ENCODE measurements at places on chromosomes 4 and X.

DNA sequence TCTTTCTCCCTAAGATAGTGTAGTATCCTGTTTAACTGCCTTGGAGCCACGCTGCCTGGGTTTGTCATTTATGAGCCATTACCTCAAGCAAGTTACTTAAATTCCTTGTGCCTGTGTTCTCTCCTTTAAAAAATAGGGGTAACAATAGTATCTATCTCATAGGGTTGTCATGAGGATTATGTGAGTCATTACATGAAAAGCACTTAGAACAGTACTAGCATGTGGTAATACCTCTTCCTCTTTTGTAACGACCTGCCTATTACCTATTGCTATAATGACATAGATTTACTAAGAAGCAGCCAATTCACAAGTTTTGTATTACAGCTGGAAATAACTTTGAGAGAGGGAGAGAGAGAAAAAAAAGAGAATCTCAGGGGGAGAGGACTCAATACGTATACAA is 834.7 kb downstream of the RAPGEF2 start:
- no peak for DNase-seq

DNA sequence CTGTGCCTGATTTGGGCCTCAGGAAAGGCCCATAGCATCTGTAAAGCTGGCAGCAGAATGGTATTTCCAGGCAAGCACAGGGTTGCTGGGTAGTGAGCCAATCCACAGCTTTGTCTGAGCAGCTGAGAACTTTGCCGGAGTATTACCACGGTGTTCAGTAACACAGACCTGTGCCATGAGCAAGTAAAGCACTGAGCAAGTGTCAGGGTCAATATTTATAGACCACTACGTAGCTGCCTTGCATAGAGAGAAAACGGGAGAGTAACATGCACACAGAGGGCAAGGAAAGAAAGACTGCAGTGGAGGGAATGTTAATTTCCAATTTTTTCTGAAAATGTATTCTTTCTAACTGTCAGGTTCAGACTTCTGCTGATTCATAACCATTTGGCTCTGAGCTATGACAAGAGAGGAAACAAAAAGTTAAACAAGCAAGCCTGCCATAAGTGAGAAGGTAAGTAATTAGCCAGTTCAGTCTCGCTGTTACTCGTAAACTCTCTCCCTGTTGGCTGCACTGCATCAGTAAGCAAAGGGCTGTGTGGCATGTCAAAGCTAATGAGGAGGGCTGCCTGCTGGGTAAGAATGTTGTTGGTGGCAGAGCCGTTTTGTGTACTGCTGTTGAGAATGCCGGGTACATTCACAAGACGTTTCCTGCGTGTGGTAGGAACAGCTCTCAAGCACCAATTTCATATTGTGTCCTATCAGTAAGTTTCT is 238.1 kb downstream of the BMPR1B start:
- DNase-seq: peak; percentile 90

DNA sequence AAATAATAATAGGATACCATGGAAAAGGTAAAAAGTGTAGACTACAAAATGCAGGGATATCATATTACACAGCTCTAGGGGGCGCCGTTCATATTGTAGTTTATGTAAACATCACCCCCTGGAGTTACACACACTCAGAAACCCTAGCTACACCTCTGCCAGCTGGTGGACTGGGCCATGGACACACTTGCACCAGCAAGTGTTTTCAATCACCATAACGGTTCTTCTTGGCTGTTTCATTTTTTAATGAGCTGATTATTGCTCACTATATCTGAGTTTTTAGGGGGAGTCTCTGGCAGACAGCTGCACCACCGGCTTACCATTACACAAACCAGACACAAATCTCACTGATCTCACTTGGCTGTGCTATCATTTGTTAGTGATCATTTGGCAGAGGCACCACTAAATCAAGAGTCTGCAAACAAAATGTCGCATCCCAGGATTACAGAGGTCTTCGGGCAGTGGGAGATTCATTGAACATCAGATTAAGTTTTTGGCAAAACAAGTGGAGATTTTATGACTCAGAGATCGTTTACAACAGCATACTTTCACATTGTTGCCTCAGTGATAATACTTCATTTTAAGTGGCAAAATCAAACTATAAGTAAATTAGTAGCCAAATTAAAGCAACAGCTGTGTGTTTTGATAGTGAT is 185.7 kb downstream of the UNC5C start:
- DNase-seq: peak; percentile 39

- DNase-seq: peak; percentile 43
These were observed 1.3 kb downstream of the NEXMIF start for GRCh38 chrX:74923942-74924448.

DNA sequence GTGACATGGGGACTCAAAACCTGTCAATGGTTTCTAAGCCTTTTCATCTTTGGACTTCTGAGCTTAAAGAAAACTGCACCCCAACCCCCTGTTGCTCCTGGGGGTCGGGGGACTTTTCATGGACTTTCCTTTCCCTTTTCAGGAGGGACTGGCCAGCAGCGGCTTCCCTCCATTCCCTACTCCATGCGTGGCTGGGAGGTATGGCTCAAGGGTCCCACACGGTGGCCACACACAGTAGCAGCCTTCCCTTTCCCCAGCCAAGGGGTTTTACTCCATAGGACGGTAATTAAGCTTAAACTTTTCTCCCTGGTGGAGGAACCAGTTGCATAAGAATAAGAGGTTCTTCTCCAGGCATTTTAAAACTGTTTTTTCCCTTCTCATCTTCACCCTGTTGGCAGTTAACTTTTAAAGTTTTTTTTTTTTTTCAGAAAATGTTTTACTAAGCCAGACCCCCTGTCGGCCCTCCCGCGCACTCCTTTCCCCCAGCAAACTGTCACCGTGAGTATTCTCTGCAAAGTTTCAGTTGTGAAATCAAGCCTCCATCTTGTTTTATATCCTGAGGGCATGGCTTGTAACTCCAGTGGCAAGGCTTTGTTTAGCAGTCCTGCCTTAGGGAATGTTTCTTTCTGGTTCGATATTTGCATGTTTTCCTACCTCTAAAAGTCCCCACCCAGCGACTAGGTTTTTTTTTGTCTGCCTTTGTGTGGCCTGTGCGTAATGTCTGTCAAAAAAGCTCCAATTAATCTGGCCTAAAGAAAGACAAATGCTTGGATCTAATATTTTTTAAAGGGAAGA is 325.7 kb downstream of the TLL1 start:
- no peak for DNase-seq

DNA sequence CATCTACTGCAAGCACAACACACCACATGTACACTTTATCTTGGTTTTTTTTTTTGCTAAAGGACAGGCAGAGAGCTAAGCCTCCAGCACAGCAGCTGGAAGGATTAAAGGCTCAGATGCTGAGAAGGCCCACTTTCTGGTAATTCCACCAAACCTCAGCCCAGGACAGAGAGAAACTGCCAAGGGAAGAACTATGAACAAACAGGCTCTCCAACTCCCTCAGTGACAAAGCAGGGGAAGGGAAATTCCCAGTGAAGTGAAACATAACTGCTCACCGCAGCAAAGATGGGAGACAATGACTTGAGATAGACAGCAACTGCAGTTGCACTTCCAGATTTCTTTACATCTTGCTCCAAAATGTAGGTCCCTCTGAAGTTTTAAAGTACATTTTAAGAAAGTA is 4.8 kb downstream of the PROM1 start:
- peak; percentile 65 for DNase-seq
